Placental epithelial cell (primary cell): ENCODE measurements at places on chromosomes 1 and 21. TPM values are rescaled to one million over a fixed set of nuclear protein-coding genes. Genes with fewer than 3 reads are reported as not detected.

Gene LPAR3
- total RNA-seq = 0.39 and 3.9 TPM in 2 replicates

Gene OR2T2
- 9.0 and 16.1 TPM in 2 replicates for total RNA-seq

Gene PAX7
- total RNA-seq = not detected in 2 replicates

Gene BMP8B
- total RNA-seq = not detected in 2 replicates

Gene MAP3K21
- 2.4 and 2.7 TPM in 2 replicates for total RNA-seq

Gene TNFRSF9
- under 0.01 and 0.43 TPM in 2 replicates for total RNA-seq

Gene MFSD2A
- 0.39 and 3.6 TPM in 2 replicates for total RNA-seq

Gene TRAF3IP3
- total RNA-seq = 0.22 and 0.39 TPM in 2 replicates

Gene LIX1L
- 7.9 and 12.5 TPM in 2 replicates for total RNA-seq

Gene TCEANC2
- 3.5 and 4.0 TPM in 2 replicates for total RNA-seq
